ENCODE measurements at places on chromosomes 4 and X.

- DNase-seq, result no peak
These were observed 247.1 kb upstream of the ETNPPL start for GRCh38 chr4:109009909-109010308.

DNA sequence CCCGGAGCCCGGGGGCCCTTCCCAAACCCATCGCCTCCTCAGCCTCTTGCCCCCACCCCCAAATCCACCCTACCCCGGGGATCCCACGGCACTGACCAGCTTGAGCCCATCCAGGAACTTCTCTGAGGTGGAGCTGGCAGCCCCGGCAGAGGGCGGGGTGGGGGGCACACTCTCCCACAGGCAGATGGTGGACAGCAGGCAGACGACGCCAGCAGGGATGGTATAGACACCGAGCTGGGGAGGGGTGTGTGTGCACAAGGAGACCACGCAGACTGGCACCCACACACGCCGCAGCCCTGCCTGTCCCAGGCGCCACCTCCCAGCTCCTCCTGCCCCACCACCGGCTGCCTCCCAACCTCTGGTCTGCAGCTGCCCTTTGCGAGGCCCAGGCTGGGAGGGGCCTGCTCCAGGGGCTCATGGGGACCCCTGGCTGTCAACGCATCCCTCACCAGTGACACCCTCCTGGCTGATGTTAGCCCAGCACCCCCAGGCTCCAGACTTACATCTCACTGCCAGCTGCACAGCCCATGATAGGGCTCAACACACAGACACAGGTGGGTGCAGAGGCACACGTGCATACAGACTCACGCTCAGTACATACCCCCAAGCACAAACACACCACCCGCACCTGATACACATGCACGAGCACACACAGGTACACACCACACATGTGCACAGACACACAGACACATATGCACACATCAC lies 4.2 kb downstream of the SLC49A3 start:
- DNase-seq, result peak; percentile 18

GRCh38 chrX:68060506-68061205 lies 372.6 kb downstream of the OPHN1 start:
- DNase-seq, result no peak

GRCh38 chr4:34328939-34329338 lies 1915.4 kb downstream of the ARAP2 start:
- no peak for DNase-seq

- DNase-seq, result no peak
These were observed 30.4 kb upstream of the ABCG2 start for GRCh38 chr4:88188738-88189417.

GRCh38 chr4:188113156-188113555 lies 3.8 kb upstream of the TRIML2 start:
- no peak for DNase-seq

DNA sequence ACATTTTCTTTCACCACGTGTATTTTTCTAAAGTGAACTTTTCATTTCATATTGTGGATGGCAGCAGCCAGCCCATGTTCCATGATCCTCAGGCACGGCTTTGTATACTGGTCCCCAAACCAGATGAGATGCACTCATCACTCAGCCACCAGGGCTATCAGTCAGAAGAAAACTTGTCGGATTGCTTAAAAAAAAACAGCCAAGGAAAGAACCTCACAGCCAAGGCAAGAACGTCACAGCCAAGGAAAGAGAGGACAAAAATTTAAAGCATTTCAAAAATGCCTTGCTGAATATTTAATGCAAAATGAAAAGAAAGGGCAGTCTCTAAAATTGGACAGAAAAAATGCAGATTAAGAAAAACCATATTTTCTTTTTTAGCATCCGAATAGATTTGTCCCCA lies 333.3 kb downstream of the PDGFC start:
- DNase-seq, result no peak

DNA sequence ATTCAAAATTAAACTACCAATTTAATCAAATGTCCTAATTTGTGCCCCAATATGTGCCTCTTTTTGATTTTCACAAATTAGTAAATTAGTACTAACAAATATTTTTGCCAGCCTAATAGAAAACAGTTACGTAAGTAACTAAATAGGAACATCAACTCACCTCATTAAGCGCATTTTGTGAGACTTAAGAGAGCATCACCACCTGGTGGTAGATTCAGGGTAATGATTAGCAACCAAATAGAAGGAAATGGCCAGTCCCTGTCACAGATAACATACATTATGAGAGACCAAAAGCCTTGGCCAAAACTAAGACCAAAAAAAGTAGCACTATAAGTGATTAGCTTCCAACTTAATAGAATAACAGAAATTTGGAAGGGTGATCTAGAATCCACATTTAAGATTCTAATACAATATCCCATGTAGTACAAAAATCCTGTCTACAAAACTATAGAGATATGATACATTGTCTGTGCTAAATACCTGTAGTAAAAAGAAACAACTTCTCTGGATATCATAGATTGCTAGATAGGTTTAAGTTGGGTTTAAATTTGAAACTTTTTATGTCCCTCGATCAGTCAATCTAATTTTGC lies 46.7 kb downstream of the C4orf46 start:
- DNase-seq, result no peak

DNA sequence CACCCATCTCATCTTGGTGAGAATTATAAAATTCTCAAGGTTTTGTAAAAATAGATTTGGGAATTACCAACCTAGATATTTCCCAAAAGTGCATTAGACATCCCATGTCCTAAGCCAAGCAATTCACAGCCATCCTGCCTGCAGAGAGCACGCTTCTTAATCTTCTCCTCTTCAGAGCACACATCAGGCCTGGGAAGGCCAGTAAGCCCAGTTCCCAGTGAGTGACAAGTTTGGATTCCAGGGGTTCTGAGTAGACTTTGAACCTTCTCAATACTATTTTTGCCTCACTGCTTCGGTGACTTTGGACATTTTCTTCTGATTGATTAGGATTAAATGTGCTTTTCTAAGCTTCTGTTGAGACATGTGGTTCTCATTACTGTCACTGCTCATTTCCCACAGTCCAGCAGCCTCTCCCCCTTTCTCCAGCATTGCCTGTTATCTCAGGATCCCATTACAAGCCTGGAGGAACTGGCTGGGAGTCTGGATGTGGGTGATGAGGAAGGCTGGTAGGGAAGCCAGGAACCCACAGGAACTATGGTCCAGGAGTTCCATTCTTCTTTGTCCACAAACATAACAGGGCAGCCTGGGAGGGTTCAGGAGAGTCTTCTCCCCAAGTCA lies 56.4 kb upstream of the TMEM150C start:
- DNase-seq, result no peak

GRCh38 chr4:125262079-125262478 lies 52.7 kb upstream of the FAT4 start:
- no peak for DNase-seq

GRCh38 chrX:102599951-102600579 lies 750 bp downstream of the ARMCX5 start:
- DNase-seq, result no peak
